Suppressor macrophage treated with lipopolysaccharide for 4 hours (primary cell): ENCODE measurements at places on chromosomes 7 and 10.

GRCh38 chr10:133324857-133325260, 11.8 kb downstream of the CALY start:
- DNase-seq, result no peak

- no peak for DNase-seq
Measured at GRCh38 chr7:11416641-11417458, 415.1 kb downstream of the THSD7A start.

DNA sequence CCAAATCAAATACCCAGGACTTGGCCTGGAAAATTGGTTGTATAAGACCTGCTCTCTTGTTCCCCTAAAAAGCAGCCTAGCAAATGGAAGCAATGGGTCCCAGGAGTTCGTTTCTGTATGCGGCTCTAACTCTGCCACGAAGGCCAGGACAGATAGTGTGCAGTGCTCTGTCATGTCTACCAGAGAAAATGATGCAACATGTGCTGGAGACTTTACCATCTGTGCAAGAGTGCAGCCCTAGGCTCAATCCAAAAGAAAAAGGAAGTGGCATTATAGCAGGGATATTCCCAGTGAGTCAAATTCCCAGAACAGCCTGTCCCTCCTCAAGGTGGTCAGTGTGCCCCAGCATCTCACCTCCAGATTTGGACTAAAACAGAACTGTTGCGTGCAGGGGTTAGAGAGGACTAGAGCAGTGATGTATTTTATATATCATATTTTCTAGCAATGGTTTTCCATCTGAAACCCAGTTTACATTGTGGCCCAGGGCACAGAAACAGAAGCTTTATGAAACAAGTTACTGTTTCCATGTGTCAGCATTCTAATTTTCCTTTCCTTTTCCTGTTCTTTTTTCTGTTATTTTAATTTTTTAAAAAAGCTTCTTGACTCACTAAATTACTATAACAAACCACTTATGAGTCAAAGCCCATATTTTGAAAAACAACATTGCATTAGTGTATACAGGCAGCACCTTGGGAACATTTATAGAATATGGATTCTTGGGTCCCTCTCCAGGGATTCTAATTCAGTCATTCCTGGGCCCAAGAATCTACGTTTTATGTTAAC, 311.2 kb downstream of the RNLS start:
- peak; percentile 93 for DNase-seq

DNA sequence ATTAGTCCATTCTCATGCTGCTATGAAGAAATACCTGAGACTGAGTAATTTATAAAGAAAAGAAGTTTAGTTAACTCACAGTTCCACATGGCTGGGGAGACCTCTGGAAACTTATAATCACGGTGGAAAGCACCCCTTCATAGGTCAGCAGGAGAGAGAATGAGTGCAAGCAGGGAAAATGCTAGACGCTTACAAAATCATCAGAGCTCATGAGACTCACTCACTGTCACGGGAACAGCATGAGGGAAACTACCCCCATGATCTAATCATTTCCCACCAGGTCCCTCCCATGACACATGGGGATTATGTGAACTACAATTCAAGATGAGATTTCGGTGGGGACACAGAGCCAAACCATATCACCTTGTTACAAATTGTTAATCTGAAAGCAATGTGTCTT, 15.8 kb downstream of the TAS2R39 start:
- peak; percentile 83 for DNase-seq

- DNase-seq, result no peak
Measured at GRCh38 chr7:44698046-44698580, 50.5 kb upstream of the ZMIZ2 start.

GRCh38 chr10:93352638-93353383, 129.3 kb downstream of the MYOF start:
- DNase-seq, result peak; percentile 46

DNA sequence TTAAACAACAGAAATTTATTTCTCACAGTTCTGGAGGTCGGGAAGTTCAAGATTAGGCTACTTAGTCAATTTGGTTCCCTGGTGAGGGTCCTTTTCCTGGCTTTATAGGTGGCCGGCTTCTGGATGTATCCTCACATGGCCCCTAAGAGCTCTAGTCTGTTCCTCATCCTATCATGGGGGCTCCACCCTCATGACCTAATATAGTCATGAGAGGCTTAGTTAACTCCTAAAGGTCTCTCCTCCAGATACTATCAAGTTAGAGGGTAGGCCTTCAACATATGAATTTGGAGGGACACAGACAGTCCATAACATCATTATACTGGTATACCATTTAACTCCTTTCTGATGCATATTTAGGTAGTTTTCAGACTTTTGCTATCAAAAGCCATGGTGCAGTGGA, 7.6 kb downstream of the MAPK8 start:
- peak; percentile 18 for DNase-seq

DNA sequence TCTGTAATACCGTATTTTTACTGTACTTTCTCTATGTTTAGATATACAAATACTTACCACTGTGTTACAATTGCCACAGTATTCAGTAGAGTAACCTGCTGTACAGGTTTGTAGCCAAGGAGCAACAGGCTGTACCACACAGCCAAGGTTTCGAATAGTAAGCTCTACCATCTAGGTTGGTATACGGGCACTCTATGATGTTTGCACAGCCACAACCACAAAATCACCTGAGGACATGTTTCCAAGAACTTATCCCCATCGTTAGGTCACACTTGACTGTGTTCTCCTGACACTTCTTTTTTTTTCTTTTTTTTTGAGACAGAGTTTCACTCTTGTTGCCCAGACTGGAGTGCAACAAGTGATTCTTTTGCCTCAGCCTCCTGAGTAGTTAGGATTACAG, 134.6 kb upstream of the TRIM24 start:
- no peak for DNase-seq
